Astrocyte of the spinal cord (primary cell): ENCODE measurements at places on chromosomes 7 and 10.

DNA sequence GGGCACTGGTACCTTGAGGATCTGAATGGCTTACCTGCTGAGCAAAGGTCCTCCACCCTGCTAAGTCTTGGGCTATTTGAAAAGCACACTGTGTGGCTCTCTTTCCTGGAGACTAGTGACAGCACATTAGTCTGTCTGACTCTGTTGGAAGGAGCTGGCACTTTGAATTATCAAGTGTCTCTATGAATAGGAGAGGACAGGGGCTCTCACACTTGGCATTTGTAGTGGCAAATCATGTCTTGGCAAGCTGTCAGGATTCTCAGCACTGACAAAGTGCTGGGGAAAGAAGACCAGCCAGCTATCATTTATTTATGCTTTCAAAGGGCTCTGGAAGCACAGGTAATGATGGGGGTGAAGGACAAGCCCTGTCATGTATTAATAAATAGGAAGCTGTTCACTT, 62.8 kb downstream of the MTPN start:
- no peak for DNase-seq

GRCh38 chr10:111430070-111430469, 353.2 kb downstream of the ADRA2A start:
- no peak for DNase-seq

GRCh38 chr7:66183700-66184099, 21.4 kb upstream of the TPST1 start:
- peak; percentile 59 for DNase-seq

GRCh38 chr10:27998178-27998953, 513 bp downstream of the ODAD2 start:
- peak; percentile 57 for DNase-seq

GRCh38 chr7:127995881-127996215, 35.4 kb downstream of the LRRC4 start:
- no peak for DNase-seq

DNA sequence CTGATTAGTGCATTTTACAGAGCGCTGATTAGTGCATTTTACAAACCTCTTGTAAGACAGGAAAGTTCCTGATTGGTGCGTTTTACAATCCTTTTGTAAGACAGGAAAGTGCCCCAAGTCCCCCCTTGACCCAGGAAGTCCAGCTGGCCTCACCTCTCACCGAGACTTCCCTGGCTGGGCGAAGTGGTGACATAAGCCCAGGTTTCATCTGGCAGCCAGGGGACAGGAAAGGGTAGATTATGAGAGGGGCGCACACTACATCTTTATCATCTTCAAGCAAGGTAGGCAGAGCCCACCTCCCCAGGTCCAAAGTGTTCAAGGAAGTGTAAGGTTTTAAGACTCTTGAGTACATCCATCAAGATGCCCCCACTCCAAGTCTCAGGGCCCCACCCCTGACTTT, 5.5 kb upstream of the GDF10 start:
- no peak for DNase-seq

GRCh38 chr10:113691381-113691780, 11.7 kb downstream of the CASP7 start:
- DNase-seq, result no peak

GRCh38 chr7:147170341-147171012, 1053.9 kb downstream of the CNTNAP2 start:
- no peak for DNase-seq

GRCh38 chr7:48088559-48089045, 463 bp upstream of the UPP1 start:
- DNase-seq, result peak; percentile 94

DNA sequence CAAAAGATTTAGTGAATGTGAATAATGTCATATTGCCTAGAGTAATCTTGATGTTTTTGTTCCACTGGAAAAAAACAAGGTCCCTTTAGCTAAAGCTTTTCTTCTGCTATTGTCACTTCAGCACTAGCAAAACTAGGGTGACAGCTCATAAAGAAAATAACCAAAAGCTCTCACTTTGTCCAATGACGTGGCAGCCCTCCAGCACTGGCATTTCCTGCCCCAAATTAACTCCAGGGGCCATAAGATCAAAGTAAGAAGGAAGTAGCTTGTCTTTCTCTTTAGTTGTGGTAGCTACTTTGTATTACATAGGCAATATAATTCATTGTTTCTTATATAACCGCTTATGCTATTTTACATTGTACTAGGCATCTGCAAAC, 47.3 kb downstream of the LRRN3 start:
- peak; percentile 64 for DNase-seq
